Right renal cortex interstitium (tissue), 3 donors: ENCODE measurements at places on chromosomes 1 and 21.
A peak's percentile ranks its signal among the peaks of the same experiment; 100 is the strongest.

DNA sequence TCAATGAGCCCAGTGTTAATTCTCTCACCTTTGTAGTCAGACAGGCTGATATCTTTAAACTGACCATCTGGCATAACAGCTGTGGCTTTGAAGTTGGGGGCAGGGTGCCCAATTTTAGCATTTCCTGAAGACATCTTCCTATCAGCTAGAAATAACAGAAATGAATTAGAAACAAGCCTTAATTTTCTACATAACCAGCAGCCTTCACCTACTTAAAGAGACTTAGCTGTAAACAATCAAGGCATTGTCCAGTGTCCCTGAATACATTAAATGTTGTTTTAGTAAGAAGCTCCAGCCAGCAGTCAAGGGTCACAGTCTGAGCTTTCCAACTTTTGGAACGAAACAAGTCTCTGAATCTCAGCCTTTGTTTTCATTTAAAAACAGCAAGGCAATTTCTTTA lies 2.8 kb downstream of the PRDX1 start:
- no peak for DNase-seq

DNA sequence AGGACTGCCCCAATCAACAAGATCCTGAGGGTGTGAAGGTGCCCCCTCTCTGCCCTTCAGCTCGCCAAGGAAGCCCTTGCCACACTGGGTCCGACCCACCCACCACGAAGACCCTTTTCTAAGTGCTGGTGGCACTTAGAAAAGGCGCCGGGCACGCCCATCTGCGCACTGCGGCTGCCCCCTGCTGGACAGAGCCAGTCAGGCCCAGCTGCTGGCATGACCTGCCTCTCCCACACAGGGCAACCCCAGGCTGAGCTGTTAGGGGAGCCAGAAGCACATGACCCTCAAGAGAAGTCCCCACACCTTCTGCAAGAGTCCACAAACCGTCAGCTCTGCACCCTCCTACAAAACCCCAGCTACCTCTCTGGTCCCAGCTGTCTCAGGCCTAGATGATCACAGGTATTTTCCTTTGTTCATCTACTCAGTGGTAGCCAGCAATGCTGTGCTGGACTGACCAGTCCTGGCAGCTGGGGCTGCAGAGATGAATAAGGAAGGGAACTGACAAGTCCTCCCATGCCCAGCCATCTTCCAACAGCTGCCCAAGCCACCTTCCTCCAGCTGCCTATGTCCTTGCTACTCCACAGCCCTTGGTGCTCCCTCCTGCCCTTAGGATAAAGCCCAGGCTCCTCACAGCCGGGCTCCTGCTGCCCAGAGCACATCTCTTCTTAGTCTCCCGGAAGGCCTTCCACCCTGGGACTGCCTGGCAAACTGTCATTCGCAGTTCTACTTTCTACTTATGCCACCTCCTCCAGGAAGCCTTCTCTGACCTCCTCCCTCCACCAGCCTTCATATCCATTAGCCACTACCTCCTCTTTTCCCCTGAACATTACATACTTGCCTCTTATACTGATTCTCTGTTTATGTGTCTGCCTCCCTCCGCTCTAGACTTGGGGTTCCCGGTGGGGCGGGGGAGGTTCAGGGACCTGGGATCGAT lies 39.8 kb upstream of the ZC3H12A start:
- no peak for DNase-seq

DNA sequence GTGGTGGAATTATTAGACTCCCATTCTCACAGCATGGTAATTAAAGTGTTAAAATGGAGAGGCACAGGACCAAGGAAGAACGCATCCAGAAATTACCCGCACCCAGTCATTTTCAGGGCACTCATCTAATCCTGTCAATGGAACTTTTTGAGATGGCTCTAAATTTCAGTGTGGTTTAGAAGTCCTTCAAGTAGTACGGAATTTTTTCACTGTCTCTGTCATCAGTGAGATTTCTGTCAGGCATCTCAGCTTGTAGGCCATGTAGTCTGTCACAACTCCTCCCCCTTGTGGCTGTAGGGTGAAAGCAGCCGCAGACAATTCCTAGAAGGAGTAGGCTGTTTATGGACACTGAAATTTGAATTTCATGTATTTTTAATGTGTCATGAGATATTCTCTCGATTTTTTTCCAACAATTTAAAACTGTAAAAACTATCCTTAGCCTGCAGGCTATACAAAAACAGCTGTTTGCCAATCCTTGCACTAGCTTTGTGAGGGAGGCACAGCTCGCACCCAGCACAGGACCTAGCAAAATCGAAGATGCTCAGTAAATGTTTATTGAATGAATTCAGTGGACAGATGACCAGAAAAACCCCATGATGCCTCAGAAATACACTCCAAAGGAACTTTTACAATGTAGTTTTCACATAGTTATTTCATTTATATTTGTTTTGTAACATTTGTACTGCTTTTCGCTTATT lies 6.6 kb upstream of the NUP133 start:
- DNase-seq, result peak; percentile 18

DNA sequence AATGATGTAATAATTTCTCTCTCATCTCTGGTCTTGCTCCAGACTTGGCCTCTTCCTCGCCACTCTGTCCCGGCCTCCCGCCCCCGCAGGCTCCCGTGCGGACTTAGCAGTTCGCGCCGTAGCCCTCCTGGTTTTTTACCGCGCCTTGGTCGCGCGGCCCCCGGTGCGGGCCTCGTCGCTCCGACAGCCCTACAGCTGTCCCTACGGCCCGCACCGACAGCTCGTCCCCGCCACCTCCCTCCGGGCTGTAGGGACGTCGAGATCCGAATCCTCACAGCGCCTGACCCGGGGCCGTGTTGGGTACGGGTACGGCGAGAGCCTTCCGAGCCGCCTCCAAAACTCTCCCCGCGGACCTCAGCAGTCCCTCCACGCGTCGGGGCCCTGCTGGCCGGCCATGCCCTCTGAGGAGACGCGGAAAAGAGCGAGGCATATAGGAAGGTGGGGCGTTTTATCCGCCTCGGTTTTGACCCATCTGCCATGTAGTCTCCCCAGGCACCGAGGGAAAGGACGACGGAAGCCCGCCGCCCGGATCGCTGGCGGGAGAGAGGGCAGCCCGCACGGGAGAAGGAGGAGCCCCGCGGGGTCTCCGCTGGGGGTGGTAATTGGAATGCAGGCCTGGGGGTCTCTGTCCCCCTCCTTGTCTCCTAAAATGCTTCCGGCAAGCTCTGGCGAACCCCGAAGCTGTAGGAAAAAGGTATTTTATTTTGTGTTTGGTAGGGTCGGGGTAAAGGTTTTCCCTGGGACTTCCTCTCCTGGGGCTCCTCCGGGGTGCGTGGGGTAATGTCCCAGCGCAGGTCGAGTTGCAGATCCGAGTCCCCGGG lies 3.3 kb downstream of the LHX4 start:
- DNase-seq, result no peak

GRCh38 chr1:235682216-235682615 lies 32.6 kb upstream of the GNG4 start:
- DNase-seq, result no peak
